ENCODE measurements at places on chromosomes 7 and 10. TPM values are rescaled to one million over a fixed set of nuclear protein-coding genes. Genes with fewer than 3 reads are reported as not detected.
A peak's percentile ranks its signal among the peaks of the same experiment; 100 is the strongest.

DNA sequence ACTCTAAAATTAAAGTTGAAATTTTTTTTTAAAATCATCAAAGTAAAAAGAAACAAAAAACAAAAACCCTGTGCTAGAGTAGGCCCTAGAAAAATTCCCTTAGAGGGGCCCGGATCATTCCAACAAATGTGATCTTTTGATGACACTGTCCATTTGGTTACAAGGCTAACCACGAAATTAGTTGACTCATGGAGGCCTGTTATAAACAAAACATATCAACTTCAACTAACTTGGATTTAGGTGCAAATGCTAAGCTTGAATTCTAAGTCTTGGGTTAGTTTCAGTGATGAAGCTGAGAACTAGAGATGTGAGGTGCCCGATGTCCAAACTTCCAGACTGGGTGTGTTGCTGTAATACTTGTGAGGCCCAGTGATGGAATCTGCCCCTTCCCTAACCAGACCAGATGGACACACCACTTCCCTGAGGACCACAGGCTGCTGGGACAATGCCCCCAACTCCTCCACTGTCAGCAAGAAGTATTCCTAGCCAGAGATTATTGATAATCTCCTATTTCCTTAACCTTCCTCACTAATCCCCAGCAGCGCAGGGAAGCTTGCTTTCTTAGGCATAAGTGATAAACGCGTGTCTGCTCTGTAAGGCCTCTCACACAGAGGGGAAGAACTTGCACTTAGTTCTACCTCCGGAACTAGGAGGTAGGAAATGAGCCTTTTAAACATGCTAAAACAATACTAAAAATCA is 108.7 kb downstream of the RAPGEF5 start:
- peaks cover 17% of the 10 kb centered on the region for H3K36me3 ChIP-seq
- H3K4me3 ChIP-seq, result no peak overlapping the region
- no peaks in the 10 kb centered on the region for H3K4me1 ChIP-seq
- H3K27ac ChIP-seq, result peak overlapping the region; percentile 58

- no peak overlapping the region for H3K4me3 ChIP-seq
- DNase-seq, result no peak
- H3K4me1 ChIP-seq, result no peaks in the 10 kb centered on the region
- H3K36me3 ChIP-seq, result peaks cover 8% of the 10 kb centered on the region
Measured at GRCh38 chr10:71483885-71484751, 87.4 kb downstream of the CDH23 start.

GRCh38 chr7:27950123-27950522 is 210.2 kb downstream of the TAX1BP1 start:
- H3K36me3 ChIP-seq, result peaks cover 21% of the 10 kb centered on the region
- H3K4me3 ChIP-seq, result no peak overlapping the region
- no peaks in the 10 kb centered on the region for H3K27me3 ChIP-seq

DNA sequence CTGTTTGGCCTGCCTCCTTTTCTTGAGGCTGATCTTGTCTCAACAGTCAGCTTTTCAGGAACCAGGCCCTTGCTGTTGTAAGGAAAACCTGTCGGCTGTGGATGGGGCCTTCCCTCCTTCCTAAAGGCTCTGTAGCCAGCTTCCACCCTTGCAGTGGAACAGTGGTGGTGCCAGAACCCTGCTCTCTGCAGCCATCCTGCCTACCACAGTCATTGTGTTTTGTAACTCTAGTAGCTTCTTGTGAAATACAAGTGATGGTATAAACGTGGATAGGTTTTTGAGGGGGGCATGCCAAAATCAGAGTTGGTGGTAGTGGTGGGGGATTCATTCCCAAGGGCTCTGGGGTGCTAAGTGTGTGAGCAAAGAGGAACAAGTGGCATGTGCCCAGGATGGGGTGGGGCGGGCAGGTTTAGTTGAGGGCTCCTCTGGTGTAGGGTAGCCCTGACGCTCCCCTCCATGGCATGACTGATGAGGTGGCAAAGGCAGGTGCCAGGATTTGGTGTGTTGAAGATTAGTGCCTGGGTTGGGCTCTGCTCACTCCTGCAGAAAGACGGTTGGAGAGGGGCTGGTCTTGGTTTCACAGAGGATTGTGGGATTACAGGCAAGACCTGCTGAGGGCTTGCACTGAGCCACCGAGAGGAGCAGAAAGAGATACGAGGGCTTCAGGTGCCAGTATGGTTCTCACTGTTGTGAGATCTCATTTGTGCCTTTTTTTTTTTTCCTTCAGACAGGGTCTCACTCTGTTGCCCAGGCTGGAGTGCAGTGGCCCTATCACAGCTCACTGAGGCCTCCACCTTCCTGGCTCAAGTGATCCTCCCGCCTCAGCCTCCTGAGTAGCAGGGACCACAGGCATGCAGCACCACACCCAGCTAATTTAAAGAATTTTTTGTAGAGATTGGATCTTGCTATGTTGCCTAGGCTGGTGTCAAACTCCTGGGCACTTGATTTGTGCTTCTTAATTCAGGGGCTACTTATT is 7.4 kb downstream of the TSPAN14 start:
- no peaks in the 10 kb centered on the region for H3K27me3 ChIP-seq
- H3K4me1 ChIP-seq, result peaks cover 78% of the 10 kb centered on the region
- DNase-seq, result no peak
- H3K4me3 ChIP-seq, result peak overlapping the region; percentile 53
- H3K27ac ChIP-seq, result peak overlapping the region; percentile 83

DNA sequence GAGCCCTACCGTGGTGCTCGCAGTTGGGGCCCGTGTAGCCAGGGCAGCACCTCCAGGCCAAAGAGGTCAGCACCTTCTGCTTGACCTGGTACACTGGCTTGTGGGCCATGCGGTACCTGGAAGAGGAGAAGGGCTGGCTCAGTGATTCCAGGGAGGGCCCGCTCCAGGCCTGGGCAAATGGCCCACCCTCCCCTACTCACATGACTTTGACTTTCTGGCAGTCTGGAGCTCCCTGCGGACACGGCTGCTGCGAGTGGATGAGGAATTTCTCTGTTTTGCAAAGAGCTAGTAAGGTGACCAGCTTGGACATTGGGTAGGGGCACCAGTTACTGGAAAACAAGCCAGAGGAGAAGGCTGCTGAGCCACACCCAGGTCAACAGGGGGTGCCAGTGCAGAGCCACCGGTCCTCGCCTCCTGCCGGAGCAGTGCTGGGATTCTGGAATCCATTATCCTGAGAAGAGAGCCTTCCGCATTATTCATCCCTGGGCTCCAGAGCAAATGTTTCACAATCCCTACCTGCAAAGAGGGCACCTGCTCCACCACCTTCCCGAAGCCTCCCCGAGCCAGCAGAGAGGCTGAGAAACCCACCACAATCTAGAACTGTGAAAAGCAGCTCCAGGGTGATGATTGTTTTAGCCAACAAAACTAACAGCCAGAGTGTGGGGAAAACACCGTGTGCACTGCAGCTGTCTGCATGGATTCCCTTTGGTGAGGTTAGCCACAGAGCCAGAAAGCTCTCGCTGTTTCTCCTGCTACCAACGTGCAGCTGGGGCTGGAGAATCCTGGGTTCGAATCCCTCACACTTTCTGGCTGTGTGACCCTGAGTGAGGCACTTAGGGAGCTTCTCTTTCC is 11.8 kb downstream of the MMRN2 start:
- peaks cover 9% of the 10 kb centered on the region for H3K27me3 ChIP-seq
- no peaks in the 10 kb centered on the region for H3K36me3 ChIP-seq
- no peak overlapping the region for H3K4me3 ChIP-seq
- H3K27ac ChIP-seq, result no peak overlapping the region
- no peaks in the 10 kb centered on the region for H3K4me1 ChIP-seq

- H3K4me1 ChIP-seq, result peaks cover 25% of the 10 kb centered on the region
- DNase-seq, result no peak
- H3K4me3 ChIP-seq, result no peak overlapping the region
- H3K27me3 ChIP-seq, result no peaks in the 10 kb centered on the region
- peak overlapping the region; percentile 2 for H3K27ac ChIP-seq
- H3K36me3 ChIP-seq, result peaks cover 20% of the 10 kb centered on the region
Measured at GRCh38 chr7:50448823-50449222, 1.3 kb downstream of the FIGNL1 start.

GRCh38 chr7:159064121-159064815 is 80.4 kb downstream of the VIPR2 start:
- no peaks in the 10 kb centered on the region for H3K4me1 ChIP-seq
- no peaks in the 10 kb centered on the region for H3K27me3 ChIP-seq
- H3K4me3 ChIP-seq, result no peak overlapping the region
- no peaks in the 10 kb centered on the region for H3K36me3 ChIP-seq
- DNase-seq, result no peak

- H3K27ac ChIP-seq, result no peak overlapping the region
- no peak for DNase-seq
- H3K36me3 ChIP-seq, result no peaks in the 10 kb centered on the region
- no peak overlapping the region for H3K4me3 ChIP-seq
- H3K27me3 ChIP-seq, result no peaks in the 10 kb centered on the region
Measured at GRCh38 chr10:71627230-71627939, 92.2 kb downstream of the C10orf105 start.

DNA sequence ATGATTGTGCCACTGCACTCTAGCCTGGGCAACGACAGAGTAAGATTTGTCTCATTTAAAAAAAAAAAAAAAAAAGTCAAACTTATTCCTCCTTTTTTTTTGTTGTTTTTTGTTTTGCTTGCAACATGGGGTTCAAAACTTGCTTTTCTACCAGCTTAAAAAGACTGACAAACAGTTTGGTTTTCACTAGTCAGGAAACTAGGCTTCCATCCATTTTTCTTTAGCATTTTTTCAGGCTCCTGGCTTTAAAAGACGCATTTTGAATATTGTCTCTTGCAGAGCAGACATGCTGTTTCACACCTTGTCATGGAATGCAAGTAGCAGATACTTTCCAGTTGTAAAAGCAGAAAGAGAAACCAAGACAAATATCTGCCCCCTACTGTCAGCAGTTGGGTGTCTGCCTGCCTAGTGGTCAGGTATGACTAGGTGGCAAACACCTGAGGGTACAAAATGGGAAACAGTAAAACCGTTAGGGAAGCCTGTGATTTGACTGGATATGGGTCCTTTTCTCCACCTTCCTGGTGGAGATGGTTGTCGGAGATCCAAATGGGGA is 139.9 kb downstream of the CCDC71L start:
- H3K4me3 ChIP-seq, result no peak overlapping the region
- peaks cover 28% of the 10 kb centered on the region for H3K27me3 ChIP-seq
- no peak for DNase-seq
- H3K27ac ChIP-seq, result no peak overlapping the region
- no peaks in the 10 kb centered on the region for H3K4me1 ChIP-seq
- no peaks in the 10 kb centered on the region for H3K36me3 ChIP-seq

GRCh38 chr7:128791972-128792327 is 182 bp downstream of the CCDC136 start:
- DNase-seq, result no peak
- H3K27me3 ChIP-seq, result no peaks in the 10 kb centered on the region
- H3K36me3 ChIP-seq, result no peaks in the 10 kb centered on the region
- peaks cover 11% of the 10 kb centered on the region for H3K4me1 ChIP-seq
- no peak overlapping the region for H3K27ac ChIP-seq

DNA sequence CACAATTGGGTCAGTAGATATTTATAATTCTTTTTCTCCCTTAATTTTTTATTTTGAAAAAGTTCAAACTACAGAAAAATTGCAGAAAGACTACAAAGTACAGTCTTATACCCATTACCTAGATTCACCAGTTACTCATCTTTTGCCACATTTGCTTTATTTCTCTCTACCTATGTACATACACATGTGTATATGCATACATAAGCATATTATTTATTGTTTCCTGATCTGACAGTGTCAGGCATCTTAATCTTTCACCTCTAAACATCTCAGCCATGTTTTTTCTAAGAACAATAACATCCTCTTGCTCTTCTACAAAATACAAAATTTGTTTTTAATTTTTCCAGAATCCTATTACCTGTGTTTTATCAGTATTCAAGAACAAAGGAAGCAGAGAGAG is 68.4 kb upstream of the OIT3 start:
- no peak for DNase-seq
- H3K36me3 ChIP-seq, result peaks cover 9% of the 10 kb centered on the region
- no peak overlapping the region for H3K4me3 ChIP-seq
- H3K4me1 ChIP-seq, result no peaks in the 10 kb centered on the region

DNA sequence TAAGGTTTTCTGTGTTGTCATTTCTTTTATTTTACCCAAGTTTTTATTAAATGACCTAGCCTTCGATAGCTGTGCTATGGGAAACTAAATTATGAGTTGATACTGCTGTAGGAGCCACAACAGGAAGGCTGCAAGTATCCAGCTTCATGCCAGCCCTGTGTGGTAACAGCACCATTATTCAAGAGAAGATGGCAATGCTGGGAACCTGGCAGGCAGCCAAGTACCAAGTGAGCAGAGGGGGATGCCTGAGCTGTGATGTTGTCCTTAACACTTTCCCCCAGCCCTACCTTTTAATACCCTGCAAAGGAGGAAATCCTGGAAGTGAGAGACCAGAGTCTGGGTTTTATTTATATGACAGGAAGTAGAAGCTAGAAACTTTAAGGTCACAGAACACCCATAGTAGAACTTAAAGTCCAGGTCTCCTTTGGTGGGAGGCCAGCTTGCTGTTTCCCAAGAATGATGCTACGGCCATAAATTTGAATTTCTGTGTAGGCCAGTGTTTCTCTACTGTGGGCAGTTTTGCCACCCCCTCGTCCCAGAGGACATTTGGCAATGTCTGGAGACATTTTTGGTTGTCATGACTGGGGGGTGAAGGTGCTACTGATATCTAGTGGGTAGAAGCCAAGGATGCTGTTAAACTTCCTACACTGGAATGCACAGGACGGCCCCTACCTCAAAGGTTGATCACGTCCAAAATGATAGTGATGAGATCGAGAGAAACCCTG is 9.2 kb upstream of the ATXN7L1 start:
- H3K36me3 ChIP-seq, result no peaks in the 10 kb centered on the region
- DNase-seq, result no peak
- H3K4me3 ChIP-seq, result no peak overlapping the region
- no peaks in the 10 kb centered on the region for H3K4me1 ChIP-seq

DNA sequence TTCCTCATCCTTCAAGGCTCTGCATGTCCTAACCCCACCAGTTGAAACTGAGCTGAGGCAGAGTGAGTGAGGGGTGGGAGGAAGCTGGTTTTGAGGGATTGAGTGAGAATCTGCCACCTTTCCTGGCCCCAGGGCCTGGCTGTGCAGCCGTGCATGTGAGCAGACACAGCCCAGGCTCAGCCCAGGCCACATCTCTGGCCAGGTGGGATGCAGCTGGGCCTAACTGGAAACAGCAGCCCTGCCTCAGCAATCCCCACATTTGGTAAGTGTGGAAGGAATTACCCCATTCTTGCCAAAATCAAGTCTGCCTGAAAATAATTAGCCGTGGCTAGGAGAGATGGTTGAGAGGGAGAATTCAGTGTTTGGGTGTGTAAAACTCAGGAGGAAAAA is 116.6 kb downstream of the NEURL1 start:
- no peak overlapping the region for H3K4me3 ChIP-seq
- no peak for DNase-seq
- H3K36me3 ChIP-seq, result no peaks in the 10 kb centered on the region
- no peaks in the 10 kb centered on the region for H3K27me3 ChIP-seq

GRCh38 chr7:47389923-47390630 is 191.8 kb downstream of the TNS3 start:
- no peak for DNase-seq
- peaks cover 43% of the 10 kb centered on the region for H3K4me1 ChIP-seq
- no peaks in the 10 kb centered on the region for H3K36me3 ChIP-seq
- H3K27me3 ChIP-seq, result no peaks in the 10 kb centered on the region
- no peak overlapping the region for H3K27ac ChIP-seq

GRCh38 chr10:68957654-68958053 is 1.7 kb downstream of the DDX21 start:
- peaks cover 53% of the 10 kb centered on the region for H3K4me1 ChIP-seq
- peaks cover 8% of the 10 kb centered on the region for H3K36me3 ChIP-seq
- peak overlapping the region; percentile 94 for H3K4me3 ChIP-seq
- no peaks in the 10 kb centered on the region for H3K27me3 ChIP-seq
- DNase-seq, result no peak

The ADCY1 gene
- not detected for polyA plus RNA-seq

The NKX2-3 gene
- not detected for polyA plus RNA-seq

The NYAP1 gene
- not detected for polyA plus RNA-seq

The KIAA1549 gene
- polyA plus RNA-seq, result not detected

The NPSR1 gene
- polyA plus RNA-seq, result not detected

The PIP gene
- not detected for polyA plus RNA-seq

The EBF3 gene
- not detected for polyA plus RNA-seq

The SLC4A2 gene
- polyA plus RNA-seq, result 17.1 TPM

All from naive B cell (primary cell).